ENCODE measurements at places on chromosomes 3 and 15.

- DNase-seq = no peak
Measured at GRCh38 chr15:70835841-70836240, 18.1 kb downstream of the LARP6 start.

DNA sequence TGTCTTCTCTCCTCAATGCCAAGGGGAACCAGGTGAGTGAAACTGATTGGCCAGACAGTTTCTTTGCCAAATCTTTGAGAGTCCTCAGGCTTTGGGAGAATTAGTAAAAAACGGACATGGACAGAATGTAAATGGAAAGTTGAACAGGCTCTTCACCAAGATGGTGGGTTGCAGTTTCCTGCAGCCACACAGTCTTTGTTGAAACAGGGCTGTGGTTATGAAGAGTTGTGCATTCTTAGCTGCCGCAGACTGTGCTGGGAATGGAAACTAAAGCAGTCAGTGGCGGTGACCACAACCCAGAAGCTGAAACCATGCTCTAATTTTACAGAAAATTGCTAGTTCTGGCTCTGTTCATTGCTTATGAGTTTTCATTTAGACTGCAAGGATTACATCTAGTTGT lies 42.1 kb upstream of the TASOR start:
- DNase-seq = peak; percentile 76

DNA sequence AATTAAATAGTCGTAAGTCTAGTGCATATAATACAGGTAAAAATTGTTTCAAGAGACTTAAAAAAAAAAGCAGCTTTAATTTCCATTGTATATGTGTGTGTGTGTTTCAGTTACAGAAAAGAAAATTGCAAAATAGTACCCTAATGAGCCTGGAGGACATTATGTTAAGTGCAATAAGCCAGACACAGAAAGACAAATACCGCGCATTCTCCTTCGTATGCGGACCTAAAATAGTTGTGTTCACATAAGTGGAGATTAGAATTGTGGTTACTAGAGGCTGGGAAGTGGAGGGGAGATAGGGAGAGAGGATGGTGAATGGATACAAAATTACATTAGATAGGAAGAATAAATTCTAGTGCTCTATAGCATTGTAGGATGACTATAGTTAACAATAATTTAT lies 3.6 kb downstream of the MESD start:
- no peak for DNase-seq

- no peak for DNase-seq
Measured at GRCh38 chr3:139198186-139198585, 145.6 kb upstream of the MRPS22 start.

GRCh38 chr15:89877083-89877425 lies 16.7 kb downstream of the AP3S2 start:
- no peak for DNase-seq

DNA sequence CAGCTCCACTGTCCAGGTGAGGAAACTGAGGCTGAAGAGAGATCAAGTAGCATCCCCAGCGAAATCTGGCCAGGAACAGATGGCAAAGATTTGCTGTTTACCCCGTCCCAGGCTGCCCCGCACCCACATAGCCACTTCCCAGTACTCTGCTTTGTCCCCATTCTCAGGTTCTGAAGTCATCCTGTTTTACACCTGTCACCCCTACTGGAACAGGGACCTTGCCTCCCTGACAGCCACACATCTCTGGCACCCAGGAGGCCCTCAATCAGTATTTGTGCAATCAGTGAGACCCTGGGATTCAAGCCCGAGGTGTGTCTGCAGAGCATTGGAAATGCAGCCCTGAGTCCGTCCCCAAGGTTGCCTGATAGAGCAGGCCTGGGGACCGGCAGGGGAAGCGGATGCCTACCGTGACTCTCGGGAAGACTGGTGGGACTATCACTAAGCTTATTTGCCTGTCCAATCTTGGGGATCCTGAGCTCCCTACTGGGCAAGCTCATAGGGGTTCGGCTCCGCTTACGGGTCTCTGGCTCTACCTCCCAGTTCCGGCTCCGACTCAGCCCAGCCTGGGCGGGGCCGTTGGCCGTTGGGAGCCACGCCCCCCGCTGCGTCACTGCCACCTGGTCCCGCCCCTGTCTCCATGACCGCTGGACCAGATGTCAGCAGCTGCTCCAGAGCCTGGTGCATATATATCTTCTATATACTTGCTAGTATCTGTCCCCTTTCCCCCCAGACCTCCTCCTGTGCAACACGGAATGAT lies 17.5 kb upstream of the FANCD2 start:
- DNase-seq = peak; percentile 89

DNA sequence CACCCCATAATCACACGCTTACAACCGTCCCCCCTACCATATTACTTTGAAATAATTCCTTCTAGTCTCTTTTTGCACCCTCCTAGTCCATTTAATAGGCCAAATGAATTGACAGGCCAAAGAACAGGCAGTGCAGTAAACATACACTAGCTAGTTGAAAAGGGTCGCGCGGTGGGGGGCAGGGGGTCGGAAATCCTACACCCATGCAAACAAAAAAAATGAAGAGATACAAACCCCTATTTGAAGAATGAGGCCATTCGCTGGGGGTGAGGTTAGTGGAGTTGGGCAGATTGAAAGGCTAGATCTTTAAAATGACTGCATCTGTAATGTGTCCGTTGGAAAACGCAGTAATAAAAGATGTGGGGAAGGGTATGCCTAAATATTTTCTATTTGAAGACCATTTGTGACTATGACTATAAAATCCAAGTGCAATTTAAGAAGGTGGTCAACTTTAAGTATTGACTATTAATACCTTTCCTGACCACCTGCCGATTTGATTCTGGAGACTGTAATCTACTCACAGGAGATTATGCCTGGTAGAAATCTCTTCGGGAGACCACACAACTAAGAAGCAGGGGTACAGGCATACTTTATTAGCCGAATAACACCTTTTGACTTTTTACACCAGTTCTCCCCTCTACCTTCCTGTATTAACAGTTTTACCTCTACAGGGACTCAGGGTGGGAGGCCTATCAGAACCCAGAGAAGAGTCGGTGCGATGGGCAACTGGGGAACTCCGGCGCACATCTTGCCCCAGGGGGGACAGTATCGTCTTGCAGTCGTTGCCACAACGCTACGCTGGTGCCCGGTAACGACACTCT lies 762 bp upstream of the ARL6 start:
- no peak for DNase-seq

DNA sequence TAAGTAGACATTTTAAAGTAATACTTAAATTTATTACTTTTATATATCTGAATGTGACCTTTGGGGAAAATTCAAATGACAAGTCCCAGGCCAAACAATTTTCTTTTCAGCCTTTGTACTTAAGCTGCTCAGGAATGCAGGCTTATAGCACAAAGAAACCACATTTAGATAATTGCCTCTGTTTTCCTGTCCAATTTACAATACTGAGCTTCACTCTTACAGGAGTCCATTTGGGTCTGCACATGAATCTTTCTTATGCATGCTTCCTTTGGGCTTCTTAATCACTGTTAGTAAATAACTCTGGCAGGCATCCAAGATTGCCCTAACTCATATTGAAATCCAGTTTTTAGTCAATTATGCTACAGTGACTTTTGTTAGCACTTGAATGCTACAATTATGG lies 459.4 kb upstream of the TGFBR2 start:
- no peak for DNase-seq

GRCh38 chr15:99826157-99826780 lies 93.0 kb upstream of the LYSMD4 start:
- no peak for DNase-seq

GRCh38 chr3:32249184-32249782 lies 10.8 kb downstream of the CMTM8 start:
- DNase-seq = no peak

GRCh38 chr3:159806412-159806811 lies 182.2 kb upstream of the IL12A start:
- peak; percentile 74 for DNase-seq

DNA sequence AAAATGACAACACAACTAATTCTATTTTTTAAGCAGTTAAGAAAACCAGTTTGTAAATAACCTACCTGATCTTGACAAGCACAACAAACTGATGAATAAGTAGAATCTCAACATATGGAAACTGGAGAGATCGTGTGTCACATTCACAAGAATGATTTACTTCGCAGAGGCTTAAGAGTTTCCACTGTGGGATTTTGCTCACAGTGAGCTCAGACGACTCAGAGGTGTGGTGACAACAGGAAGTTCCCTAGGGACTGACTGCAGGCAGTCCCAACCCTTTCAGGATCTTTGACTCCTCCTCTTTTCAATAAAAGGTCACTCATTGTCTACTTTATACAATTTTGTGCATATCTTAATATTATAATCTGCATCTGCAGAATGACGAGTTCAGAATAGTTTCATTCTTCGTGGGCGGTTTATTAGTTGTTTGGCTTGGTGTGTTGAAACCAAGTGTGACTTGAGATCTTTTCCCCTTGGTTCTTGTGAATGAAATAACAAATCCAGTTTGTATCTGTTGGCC lies at the start of gene LIPH:
Gene LIPH, minus strand, starts transcription at position 231 of the 520 bp plus-strand sequence. Its CDS starts 117 bp downstream, at position 114.
- no peak for DNase-seq

DNA sequence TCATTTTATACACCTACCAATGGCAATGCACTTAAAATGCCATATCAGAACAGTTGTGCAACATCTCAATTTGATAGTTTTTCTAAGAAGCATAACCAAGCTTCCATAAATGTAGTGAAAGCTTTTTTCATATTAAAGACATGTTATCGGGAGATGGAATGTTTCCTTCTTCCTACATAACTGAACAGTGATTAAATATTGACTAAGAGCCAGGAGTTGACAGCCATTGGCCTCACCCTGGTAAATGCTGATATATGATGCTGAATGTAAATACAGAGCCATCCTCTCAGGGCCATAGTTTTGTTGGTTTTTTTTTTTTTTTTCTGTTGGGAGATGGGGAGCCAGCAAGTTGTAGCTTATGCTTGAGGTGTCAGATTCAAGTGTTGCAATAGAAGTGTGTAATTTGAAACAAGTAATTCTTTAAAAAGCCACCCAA lies 203.3 kb upstream of the IL12A start:
- DNase-seq = no peak

- DNase-seq = no peak
Measured at GRCh38 chr3:22117751-22118346, 366.8 kb upstream of the ZNF385D start.

- no peak for DNase-seq
Measured at GRCh38 chr3:83434880-83435587, 1523.8 kb upstream of the CADM2 start.

- DNase-seq = no peak
Measured at GRCh38 chr3:112137781-112138180, 4.7 kb upstream of the GCSAM start.

DNA sequence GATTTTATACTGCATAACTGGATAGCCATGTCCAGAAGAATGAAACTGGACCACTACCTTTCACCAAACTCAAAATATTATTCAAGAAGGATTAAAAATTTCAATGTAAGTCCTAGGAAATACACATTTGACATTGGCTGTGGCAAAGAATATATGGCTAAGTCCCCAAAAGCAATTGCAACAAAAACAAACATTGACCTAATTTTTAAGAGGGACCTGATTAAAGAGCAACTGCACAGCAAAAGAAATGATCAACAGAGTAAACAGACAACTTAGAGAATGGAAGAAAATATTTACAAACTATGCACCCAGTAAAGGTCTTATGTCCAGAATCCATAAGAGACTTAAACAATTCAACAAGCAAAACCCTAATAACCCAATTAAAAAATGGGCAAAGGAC lies 1313.0 kb upstream of the GBE1 start:
- DNase-seq = no peak

DNA sequence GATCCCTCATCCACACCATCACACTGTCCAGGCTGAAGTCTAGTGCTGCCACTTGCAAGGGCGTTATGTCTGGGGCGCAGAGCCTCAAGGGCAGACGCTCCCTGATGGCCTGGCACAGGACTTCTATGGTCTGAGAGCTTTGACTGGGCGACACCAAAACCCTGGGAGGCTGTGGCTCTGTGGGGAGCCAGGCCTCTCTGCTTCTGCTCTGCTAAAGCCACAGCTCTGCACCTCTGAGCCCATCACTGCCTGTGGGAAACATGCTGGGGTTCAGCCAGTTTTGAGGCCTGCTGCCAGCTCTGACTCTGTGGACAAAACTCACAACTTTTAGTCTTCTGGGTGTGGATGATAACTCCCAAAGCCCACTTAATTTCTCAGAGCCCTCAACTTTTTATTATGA lies 6.3 kb upstream of the LCTL start:
- DNase-seq = no peak

DNA sequence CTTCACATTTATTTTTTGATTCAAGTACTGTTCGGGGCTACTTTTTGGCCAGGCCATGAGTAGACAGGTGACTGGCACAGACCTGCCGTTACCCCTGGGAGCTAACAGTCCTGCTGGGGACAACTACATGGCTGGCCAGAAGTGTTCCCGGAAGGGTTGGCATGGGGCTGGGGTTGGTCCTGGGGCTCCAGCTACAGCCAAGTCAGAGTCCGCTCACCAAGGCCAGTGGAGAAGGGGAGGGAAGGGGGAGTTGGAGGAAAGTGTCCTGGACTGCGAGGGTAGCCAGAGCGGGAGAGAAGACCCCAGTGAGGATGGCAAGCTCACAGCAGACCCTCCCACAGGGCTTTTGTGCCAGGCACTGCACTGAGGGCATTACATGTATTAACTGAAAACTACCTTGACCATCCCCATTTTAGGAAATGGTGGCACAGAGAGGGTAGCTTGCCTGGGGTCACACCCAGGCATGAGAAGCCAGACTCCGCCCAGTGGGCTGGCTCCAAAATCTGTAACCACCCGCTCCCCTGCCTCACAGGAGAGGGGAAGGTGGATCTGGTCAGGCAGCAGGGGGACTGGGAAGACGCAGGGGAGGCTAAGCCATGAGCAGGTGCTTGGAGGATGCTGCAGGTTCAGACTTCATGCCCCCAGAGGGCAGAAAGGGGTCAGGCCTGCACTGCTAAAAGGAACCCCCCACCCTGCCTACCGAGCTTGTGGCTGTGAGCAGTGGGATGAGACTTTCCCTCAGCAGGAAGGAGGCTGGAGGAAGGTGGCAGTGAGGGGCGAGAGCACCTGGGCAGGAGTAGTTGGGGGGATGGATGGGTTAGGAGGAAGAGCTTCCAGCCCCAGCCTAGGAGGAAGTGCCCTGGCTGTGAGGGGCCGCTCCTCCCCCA lies 38.3 kb upstream of the ESYT3 start:
- DNase-seq = no peak

- no peak for DNase-seq
Measured at GRCh38 chr3:11014752-11015151, 22.2 kb downstream of the SLC6A1 start.

- DNase-seq = no peak
Measured at GRCh38 chr3:151395806-151396205, 11.3 kb upstream of the P2RY12 start.

GRCh38 chr3:152505926-152506325 lies 237.2 kb downstream of the MBNL1 start:
- no peak for DNase-seq
